ENCODE measurements at places on chromosomes 12 and 14.
A peak's percentile ranks its signal among the peaks of the same experiment; 100 is the strongest.

- DNase-seq, result no peak
These were observed 91.3 kb downstream of the TSPAN9 start for GRCh38 chr12:3168223-3169221.

- DNase-seq, result no peak
These were observed 35.5 kb upstream of the ALX1 start for GRCh38 chr12:85244561-85244960.

GRCh38 chr12:54631988-54632728 lies 2.5 kb downstream of the LACRT start:
- DNase-seq, result no peak

GRCh38 chr14:75699331-75699730 lies 38.3 kb downstream of the TTLL5 start:
- no peak for DNase-seq

DNA sequence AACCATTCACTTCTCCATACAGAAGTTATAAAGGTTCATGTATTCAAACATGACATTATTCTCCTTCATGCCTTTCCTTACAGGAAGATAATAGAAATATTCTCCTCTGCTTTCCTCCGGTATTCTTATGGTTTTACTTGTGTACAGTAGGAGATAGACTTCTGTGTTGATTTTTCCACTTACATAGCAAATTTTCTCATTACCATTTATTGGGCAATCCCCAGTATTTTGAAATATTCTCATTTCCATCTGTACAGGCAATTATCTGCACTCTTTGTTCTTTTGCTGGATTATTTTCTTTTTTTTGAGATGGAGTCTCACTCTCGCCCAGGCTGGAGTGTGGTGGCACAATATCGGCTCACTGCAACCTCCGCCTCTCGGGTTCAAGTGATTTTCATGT lies 11.0 kb downstream of the PXMP2 start:
- no peak for DNase-seq

DNA sequence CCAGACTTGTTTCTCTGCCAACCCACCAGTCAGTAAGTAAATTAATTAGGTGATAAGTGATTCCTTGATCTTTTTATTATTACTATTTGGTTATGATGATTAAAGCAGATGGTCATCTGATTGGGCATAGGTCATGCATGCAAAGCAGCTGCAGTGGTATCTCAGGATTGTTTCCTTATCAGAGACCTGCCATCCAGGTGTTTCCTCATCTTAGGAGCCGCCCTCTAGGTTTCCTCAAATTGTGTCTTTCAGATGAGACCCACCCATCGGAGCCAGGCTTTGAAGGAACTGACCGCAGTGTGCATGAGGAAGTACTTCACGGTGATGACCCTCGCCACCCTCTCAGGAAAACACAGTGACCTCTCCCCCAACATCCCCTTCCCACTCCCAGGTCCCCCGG lies 63.3 kb downstream of the ZFP36L1 start:
- no peak for DNase-seq

- no peak for DNase-seq
These were observed 7.8 kb downstream of the CFAP73 start for GRCh38 chr12:113157218-113157859.

DNA sequence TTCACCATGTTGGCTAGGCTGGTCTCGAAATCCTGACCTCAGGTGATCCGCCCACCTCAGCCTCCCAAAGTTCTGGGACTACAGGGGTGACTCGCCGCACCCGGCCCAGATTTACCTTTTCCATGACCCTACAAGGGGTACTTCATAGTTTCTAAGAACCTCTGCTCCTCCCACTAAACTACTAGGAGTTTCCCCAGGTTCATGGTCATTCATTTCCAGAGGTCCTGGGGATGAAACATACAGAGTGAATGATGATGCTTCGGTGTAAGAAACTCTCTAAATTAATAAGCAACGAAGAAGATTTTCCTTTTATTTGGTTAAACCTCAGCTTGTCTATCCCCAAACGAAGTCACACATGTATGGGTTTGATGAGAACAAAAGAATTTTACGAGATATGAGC lies 56.9 kb downstream of the AMN start:
- no peak for DNase-seq

DNA sequence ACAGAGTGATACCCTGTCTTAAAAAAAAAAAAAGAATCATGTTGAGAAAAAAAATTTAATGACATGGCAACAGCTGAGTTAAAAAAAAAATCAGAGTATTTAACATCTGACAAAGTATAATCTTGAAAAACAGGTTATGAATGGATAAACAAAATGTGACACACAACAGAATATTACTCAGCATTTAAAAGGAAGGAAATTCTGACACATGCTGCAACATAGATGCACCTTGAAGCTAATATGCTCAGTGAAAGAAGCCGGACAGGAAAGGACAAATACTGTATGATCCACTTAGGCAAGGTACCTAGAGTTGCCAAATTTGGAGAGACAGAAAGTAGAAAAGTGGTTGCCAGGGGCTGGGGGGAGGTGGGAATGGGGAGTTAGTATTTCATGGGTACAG lies 19.4 kb upstream of the EIF2B2 start:
- no peak for DNase-seq

GRCh38 chr12:52795694-52796428 lies at the start of gene KRT3:
Gene KRT3 (minus strand): TSS chr12:52796117. CDS start chr12:52796042, 75 bp downstream.
- no peak for DNase-seq

DNA sequence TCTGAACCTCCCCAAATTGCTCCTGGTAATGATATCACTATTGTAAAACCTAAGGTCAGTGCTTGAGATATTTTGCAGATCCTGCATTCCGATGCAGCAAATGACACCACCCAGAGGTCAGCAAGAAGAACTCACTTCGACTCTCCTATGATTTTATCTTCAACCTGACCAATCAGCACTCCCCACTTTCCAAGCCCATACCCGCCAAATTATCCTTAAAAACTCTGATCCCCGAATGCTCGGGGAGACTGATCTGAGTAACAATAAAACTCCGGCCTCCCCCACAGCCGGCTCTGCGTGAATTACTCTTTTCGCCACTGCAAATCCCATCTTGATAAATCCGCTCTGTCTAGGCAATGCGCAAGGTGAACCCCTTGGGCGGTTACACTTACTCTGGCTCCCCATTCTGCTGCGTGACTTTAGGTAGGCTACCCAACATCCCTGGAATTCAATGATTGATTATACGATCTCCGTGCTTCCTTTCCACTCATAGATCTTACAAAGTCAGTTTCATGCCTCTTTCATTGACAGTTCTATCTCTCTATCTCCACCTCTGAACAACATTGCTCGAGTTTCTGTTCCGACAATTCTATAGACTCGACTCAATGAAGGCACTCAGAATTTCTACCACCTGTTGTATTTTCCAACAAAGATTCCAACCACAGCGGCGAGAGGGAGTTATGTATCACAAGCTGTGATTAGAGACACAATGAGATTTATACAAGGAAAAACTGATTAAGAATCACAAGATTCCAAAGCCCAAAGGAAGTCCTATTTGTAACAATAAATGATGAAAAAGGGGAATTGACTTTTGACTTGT lies 939 bp downstream of the NPC2 start:
- DNase-seq, result peak; percentile 38

DNA sequence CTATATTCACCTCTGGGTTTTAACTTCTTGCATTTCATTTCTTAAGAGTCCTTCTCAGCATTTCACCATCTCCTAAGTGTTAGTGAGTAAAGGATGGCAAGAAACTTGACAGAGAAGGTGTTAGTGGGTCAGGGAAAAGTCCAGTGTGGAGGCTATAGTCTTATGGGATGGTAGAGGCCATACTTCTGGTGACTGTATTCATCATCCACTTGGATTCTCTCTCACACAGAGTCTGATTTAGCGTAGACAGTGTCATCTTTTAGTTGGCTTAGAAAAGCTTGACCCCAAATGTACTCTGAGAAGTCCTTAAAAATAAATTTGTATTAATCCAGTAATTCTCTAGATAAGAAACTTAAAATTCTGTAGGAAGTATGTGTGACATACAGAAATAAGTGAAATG lies 232.4 kb upstream of the FBXO33 start:
- DNase-seq, result no peak

DNA sequence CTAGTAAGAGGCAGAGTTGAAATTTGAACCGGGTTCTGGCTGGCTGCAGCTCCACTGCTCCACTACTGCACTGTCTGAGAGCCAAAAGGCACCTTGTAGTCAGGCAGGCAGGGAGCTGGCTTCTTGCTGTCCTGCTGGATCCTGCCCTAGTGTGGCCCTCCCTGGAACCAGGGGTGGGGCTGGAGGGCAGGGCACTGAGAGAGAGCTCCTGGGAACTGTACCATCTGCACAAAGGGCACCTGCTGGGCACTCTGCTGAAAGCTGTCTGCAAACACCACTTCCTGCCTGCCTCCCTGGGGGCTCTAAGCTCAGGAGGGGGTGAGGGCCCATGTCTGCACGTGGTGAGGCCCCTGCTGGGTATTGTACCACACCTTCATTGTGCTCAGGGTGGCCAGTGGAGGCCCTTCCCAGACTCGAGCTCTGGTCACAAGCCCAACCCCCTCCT lies 19.0 kb upstream of the TCL1B start:
- DNase-seq, result no peak

DNA sequence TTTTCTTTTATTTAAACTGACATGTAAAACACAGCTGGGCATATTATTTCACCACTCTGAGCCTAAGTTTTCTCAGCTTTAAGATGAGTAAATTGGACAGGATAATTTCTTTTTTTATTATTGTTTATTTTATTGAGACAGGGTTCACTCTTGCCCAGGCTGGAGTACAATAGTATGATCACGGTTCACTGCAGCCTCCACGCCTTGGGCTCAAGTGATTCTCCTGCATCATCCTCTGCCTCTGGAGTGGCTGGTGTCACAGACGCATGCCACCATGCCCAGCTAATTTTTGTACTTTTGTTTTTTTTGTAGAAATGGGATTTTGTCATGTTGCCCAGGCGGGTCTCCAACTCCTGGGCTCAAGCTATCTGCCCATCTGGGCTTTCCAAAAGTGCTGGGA lies 12.7 kb downstream of the BMAL2 start:
- no peak for DNase-seq

GRCh38 chr14:66982247-66982646 lies 207.0 kb upstream of the GARIN2 start:
- DNase-seq, result no peak

- no peak for DNase-seq
These were observed 22.8 kb upstream of the SDR39U1 start for GRCh38 chr14:24465368-24465767.

DNA sequence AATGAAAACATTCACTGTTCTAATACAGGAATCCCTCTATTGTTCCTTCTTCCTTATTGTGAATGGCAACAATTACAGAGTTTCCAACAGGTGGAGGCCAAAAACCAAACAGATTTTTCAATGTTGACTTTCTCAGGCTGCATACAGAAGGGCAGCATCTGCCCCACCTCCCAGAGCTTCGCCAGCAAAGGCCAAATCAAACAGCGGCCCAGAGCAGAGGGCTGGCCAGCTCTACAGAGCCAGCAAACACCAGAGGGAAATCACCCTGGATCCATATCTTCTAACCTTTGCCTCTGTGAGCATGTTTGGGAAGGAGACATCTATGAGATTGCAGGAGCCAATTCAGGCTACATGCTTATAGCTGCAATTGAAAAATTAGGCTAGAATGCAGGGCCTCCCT lies 4.4 kb upstream of the CRACR2A start:
- DNase-seq, result no peak

DNA sequence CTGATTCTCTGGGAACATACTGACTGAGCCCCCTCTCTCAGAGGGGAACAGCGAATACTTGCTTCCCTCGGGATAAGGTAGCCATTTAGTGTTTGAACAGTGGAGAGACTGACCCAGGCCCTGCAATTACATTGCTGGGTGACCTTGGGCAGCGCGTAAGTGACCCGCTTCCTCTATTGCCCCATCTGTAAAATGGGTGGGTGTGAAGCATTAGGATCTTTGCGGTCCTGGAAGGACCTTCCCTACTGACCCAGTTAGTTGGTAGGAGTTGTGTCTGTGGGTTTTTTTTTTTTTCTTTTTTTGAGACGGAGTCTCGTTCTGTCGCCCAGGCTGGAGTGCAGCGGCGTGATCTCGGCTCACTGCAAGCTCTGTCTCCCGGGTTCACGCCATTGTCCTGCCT lies 1.2 kb upstream of the KMT5A start:
- DNase-seq, result no peak
